ENCODE measurements at places on chromosomes 3 and 15.

DNA sequence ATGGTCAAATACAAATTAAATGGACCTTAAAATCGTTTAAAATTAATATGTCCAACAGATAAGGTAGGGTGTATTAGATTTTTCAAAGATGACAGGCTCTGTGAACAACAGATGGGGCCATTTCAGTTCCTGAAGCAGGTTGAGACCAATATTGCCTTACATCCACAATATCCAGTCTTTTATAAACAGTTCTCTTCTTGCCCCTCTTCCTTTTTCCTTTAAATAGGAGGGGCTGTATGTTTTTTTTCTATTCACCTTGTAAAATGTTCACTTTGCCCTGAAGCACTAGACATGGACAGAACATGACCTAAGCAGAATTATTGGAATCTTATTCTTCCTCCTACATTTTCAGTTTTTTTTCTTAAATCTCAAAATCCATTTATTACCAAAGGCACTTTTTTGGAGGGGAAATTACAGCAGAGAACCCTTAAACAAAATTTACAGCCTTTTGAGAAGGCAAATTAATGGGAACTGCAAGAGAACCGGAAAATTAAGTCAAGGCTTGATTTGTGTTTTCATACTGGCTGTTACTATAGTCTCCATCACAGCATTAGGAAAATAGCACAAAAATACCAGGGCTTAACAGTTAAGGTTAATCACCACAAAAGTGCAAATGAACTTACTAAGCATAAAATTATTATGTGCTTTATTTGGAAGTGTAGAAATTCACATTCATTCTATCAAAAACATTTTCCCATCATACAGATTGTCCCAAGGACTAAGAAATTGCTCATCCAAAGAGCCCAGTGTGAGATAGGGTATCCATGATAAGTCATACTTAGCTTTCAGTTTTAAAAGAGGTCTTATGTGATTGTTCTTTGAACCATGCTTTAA is 55.8 kb downstream of the CMSS1 start:
- DNase-seq = no peak

- peak; percentile 67 for DNase-seq
These were observed 54.1 kb downstream of the SRGAP3 start for GRCh38 chr3:9195390-9195789.

DNA sequence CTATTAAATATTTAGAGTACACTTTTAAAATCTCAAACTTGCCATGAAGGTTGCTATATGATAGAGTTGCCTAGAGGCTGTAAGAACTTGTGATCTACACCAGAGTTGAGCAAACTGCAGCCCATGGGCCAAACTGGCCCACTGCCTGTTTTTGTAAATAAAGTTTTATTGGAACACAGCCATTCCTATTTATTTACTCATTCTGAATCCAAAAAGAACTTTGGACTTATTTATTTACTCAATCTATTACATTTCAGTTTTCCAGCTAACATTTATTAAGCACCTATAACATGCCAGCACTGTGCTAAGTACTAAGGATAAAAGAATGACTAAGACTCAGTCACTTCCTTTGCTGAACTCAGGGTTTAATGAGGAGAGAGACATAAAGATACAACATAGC is 403.6 kb downstream of the ERC2 start:
- DNase-seq = peak; percentile 89

GRCh38 chr3:192223815-192224214 is 503.5 kb downstream of the FGF12 start:
- DNase-seq = no peak

- peak; percentile 40 for DNase-seq
These were observed 76.2 kb downstream of the LARS2 start for GRCh38 chr3:45464336-45465170.

DNA sequence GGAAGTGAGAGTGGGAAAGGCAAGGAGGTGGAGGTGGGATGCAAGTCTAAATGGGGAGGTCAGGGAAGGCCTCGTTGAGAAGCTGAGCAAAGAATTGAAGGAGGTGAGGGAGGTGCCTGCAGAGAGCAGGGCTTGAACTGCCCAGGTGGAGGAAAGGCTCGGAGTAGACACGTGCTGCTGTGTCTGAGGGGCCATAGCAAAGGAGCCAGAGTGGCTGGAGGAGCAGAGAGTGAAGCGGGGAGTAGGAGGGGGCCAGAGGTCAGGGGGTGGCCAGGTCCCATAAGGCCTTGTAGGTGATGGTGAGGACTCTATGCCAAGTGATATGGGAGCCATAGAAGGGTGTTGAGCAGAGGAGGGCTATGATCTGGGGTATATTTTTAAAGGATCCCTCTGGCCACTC is 21.4 kb upstream of the HRH1 start:
- DNase-seq = no peak

GRCh38 chr3:27311400-27311799 is 57.8 kb downstream of the NEK10 start:
- no peak for DNase-seq

GRCh38 chr15:54364961-54365360 is 386.7 kb downstream of the UNC13C start:
- DNase-seq = no peak

All from LNCaP clone FGC (cell line).